ENCODE measurements at places on chromosomes 16 and 17.
A peak's percentile ranks its signal among the peaks of the same experiment; 100 is the strongest.

GRCh38 chr16:78800523-78800922 lies 701.1 kb downstream of the WWOX start:
- DNase-seq: no peak

GRCh38 chr16:85173981-85174751 lies 61.9 kb upstream of the CIBAR2 start:
- peak; percentile 89 for DNase-seq

DNA sequence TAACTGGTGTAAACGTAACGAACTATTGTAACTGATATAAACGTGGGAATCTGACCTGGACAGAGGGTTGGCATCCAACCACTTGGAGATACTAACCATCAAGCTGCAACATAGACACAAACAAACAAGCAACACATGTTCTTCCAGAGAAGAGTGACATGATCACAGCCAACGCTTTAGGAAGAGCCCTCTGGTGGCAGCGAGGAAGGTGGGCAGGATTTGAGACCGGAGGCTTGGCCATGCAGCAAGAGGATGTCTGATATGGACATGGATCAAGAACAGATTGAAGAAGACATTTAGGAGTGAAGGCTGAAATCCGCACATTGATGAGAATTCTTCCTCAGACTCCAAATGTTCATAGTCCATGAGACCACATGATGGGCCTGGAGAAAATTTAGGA lies 40.3 kb upstream of the TNRC6A start:
- DNase-seq: peak; percentile 66

DNA sequence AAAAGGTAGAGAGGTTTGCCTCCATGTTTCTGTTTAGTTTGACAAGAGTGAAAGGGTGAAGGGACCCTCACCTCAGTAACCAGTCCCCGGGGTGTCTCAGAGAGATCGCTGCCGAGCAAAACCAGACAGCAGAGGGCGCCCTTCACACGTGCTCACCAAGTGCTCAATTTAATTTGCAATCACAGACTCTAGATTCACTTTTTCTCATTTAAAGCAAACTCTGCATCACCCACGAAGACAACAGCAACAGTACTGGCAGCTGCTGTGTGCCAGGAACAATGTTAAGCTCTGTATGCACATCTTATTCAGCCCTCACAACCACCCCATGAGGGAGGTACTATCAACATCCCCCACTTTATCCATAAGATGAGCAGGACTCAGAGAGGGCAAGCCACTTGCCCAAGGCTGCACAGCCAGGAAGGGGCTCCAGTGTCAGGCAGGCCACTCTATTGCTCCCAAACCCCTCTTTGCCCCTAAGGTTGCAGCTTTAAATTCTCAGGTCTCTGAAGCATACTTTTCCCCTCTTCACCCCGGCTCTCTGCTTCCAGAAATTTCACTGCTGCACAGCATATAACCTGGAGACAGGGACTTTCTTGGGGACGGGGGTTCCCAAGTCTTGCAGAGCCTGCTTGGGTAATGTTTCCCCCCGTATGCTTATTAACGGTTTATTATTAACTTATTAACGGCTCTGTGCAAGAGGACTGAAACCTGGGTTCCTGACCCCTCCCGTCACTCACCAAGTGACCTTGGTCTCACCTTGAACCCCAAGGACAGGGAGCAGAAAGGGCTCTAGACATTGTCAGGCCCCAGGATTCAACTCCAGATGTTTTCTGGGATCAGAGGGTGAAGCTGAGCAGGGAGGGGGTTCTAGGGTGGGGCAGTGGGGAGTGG lies 70.9 kb downstream of the CNGB1 start:
- DNase-seq: peak; percentile 78

DNA sequence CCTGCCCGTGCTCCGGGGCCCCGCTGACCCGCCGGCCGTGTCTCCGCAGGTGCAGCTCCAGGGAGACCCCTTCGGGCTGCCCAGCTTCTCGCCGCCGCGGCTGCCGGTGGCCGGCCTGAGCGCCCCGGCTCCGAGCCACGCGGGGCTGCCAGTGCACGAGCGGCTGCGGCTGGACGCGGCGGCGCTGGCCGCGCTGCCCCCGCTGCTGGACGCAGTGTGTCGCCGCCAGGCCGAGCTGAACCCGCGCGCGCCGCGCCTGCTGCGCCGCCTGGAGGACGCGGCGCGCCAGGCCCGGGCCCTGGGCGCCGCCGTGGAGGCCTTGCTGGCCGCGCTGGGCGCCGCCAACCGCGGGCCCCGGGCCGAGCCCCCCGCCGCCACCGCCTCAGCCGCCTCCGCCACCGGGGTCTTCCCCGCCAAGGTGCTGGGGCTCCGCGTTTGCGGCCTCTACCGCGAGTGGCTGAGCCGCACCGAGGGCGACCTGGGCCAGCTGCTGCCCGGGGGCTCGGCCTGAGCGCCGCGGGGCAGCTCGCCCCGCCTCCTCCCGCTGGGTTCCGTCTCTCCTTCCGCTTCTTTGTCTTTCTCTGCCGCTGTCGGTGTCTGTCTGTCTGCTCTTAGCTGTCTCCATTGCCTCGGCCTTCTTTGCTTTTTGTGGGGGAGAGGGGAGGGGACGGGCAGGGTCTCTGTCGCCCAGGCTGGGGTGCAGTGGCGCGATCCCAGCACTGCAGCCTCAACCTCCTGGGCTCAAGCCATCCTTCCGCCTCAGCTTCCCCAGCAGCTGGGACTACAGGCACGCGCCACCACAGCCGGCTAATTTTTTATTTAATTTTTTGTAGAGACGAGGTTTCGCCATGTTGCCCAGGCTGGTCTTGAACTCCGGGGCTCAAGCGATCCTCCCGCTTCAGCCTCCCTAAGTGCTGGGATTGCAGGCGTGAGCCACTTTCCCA lies 5.9 kb downstream of the CTF1 start:
- peak; percentile 87 for DNase-seq

GRCh38 chr16:84526794-84527531 lies 22.5 kb upstream of the MEAK7 start:
- DNase-seq: peak; percentile 63

- DNase-seq: peak; percentile 66
Observed at GRCh38 chr17:35345926-35346771, 27.3 kb downstream of the SLFN11 start.

GRCh38 chr17:57881783-57882351 lies 32.0 kb upstream of the MRPS23 start:
- no peak for DNase-seq

DNA sequence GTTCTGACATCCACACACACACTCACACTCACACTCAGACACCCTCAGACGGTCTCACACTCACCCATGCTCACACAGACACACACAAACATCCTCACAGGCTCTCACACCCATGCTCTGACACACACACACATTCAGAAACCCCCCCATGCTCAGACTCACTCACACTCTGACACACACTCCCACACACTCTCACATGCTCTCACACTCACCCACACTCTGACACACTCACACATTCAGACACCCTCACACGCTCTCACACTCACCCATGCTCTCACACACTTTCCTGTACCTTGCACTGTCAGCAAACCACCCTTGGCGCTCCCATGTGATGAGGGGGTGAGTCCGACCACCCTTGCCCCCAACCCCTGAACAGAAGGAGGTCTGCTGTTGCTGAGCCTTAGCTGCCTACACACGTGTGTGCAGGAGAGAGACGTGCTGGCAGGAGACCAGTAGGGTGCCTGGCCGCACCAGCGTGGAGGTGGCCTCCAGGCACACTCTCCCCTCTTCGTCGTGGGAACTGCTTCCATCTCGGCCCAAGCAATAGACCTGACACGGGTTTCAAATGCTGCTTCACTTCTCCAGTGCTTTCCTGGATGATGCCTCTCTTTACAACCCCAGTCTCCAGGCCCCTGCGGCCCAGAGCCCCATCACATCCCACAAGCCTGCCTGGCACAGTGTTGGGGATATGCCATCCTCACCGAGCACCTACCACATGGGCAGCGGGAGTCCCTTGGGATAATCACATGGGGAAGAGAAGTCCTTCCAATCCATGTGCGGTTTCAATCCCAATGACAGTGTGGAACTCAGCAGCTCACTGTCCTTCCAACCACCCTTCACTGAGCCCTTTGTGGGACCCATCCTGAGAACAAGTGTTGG lies 267.8 kb upstream of the FOXF1 start:
- no peak for DNase-seq

DNA sequence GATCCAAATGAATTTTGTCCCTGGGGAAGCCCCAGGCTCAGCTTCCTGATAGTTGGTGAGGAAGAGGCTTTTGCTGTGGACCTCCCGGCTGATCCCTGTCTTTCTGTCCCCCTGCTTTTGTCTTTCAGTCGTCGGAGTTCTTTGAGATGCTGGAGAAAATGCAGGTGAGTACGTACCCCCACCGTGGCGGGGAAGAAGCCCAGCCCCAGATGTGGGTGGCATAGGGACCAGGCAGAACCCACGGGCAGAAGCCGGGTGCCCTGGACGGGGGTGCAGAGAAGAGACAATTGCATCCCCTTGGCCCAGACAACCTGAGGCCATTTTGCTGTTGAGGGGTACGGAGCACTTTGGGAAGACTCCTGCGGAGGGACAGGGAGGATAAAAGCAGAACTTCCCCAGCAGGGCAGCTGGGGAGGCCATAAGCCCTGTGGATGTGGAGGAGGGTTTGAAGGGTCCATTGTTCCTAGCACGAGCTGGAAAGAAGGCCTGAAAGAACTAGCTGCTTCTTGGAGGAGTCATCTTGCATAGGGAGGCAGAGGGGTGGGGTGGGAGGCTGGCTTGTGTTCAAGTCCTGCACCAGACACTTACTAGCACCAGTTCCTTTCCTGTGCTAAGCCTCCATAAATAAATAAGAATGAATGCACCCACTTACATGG lies 105.6 kb downstream of the OR1D5 start:
- DNase-seq: no peak

- DNase-seq: no peak
Observed at GRCh38 chr17:77730376-77730775, 228.1 kb upstream of the TNRC6C start.

DNA sequence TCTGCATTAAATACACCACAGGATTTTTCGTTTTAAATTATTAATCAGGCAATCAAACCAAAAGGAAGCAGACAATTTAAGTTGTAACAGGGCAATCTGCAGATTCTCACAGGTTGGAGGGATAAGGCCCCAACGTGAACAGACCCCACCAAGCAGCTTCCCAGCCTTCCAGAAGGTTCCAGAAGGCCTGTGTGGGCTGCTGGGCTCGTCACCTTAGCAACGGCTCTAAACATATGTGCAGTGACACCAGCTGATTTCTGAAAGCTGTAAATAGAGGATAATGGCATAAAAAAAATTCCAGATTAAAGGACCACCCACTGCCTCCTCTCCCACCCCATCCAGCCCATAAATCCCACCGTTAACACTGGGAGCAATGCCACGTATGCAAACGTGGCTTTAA lies 123.8 kb downstream of the ZNF778 start:
- DNase-seq: no peak

DNA sequence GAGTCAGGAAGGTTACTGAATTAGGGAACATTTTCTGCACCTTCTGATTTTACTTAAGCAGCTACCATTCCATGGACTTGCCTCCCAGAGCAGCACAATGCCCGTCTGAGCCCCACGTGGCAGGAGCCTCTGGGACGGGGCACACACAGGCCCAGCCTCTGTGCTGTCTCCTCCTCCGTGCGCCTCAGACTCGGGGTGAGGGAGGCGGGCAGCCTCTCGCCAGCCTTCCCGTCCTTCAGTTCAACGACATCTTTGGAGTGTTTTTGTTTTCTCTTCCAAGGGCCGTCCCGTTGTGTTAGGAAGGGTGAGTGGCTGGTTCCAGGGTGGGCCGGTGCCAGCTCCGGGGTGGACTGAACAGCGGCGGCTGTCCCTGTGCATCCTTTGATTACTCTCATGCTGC lies 31.8 kb downstream of the NDEL1 start:
- DNase-seq: no peak

DNA sequence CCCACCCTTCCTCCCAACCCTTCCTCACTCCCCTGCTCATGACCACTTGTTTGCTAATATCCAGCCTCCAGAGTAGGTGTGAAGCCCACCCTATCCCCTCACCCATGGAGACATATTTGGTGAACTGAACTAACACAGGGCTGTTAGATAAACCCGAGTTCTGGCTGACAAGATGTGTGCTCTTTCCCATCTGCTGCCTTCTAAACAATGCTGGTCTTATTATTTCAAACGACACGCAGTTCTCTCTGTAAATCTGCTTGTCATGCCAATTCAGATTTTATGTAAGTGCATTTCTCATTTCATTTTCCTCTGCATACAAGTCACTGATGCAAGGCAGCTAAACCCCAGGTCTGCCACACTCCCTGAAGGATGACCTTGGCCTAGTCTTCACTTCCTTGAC lies 343.0 kb upstream of the CDH5 start:
- no peak for DNase-seq

DNA sequence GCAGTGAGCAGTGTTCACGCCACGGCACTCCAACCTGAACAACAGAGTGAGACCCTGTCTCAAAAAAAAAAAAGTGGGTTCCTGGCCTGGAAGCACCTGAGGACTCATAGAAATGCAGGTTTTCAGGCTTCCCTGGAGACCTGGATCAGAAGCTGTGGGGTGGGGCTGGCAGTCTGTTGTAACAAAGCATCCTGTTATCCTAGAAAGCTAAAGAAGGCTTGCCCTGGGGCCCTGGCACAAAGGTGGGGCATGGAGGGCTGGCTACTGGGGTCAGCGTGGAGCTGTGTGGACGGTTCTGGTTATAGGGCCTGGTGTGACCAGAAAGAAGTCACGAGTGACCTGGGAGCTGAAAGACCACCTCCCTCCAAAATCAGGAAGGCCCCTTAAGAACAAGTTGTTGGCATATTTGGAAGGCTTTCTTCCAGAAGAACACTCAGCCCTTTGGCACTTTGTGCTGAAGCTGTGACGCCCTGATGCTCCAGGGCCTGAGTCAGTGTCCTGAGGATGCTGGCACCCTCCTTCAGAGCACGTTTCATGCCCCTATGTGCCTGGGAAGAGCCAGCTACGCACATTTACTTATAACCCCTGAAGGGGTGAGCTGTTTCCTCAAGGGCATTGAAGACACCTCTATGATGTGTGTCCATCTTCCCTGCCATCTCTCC lies 6.2 kb downstream of the CRISPLD2 start:
- peak; percentile 60 for DNase-seq

- DNase-seq: no peak
Observed at GRCh38 chr16:64696866-64697265, 425.0 kb downstream of the CDH11 start.

GRCh38 chr17:27630607-27631410 lies at the start of gene LGALS9:
TSS of gene LGALS9 (plus strand) at chr17:27631188. CDS start at chr17:27631266, 78 bp downstream.
- DNase-seq: peak; percentile 31

GRCh38 chr16:51154271-51155171 lies 3.5 kb upstream of the SALL1 start:
- DNase-seq: no peak

- no peak for DNase-seq
Observed at GRCh38 chr16:11986521-11987057, 10.1 kb downstream of the SNX29 start.

GRCh38 chr17:49518346-49519078 lies 23.4 kb downstream of the NGFR start:
- no peak for DNase-seq

DNA sequence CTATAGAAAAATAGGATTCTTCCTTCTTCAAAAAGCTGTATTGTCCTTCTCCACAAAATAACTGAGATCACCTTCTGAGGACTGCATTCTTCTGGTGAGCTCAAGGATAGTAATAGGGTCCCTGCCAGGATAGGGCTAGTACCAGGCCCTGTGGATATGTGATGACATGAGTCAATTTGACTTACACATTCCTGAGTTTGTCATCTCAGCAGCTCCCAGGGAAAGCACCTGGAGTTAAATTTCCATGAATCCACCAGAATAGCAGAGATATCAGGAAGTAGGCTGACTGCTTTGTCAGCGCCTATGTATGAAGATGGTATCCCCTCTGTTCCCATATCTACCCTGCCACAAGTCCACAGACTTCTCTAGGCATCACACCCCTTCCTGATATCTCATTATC lies 225.8 kb downstream of the PMP22 start:
- no peak for DNase-seq
